ENCODE measurements at places on chromosomes 4 and X. TPM values are rescaled to one million over a fixed set of nuclear protein-coding genes. Genes with fewer than 3 reads are reported as not detected.

CDKL2 gene
- 0.63 TPM for total RNA-seq

CD99 gene
- 299 TPM for total RNA-seq

USP51 gene
- total RNA-seq = 0.43 TPM

ETDB gene
- not detected for total RNA-seq

CHST7 gene
- 36.5 TPM for total RNA-seq

CACNA1F gene
- total RNA-seq = not detected

KLHL13 gene
- total RNA-seq = 0.29 TPM

ZAR1 gene
- total RNA-seq = not detected

AMBN gene
- not detected for total RNA-seq

CXorf58 gene
- total RNA-seq = 0.06 TPM

P2RY4 gene
- 0.06 TPM for total RNA-seq

CFI gene
- total RNA-seq = 0.37 TPM

VSIG4 gene
- not detected for total RNA-seq

ADGRG2 gene
- total RNA-seq = 9.3 TPM

RNF128 gene
- not detected for total RNA-seq

ATP2B3 gene
- total RNA-seq = 0.31 TPM

AVPR2 gene
- not detected for total RNA-seq

SHROOM4 gene
- total RNA-seq = not detected

MAP7D2 gene
- total RNA-seq = 6.6 TPM

CASP6 gene
- total RNA-seq = 17.2 TPM

RGS12 gene
- 8.4 TPM for total RNA-seq

NWD2 gene
- total RNA-seq = 0.01 TPM

SH3TC1 gene
- 19.8 TPM for total RNA-seq

STEEP1 gene
- total RNA-seq = 28.3 TPM

CXCL3 gene
- total RNA-seq = 4.0 TPM

MAGEA2 gene
- 0.07 TPM for total RNA-seq

MAGEA3 gene
- 5.0 TPM for total RNA-seq

GIMD1 gene
- total RNA-seq = not detected

SLC10A6 gene
- not detected for total RNA-seq

RTL3 gene
- total RNA-seq = 0.14 TPM

ADGRG4 gene
- total RNA-seq = not detected

IL2RG gene
- total RNA-seq = not detected

ARHGAP6 gene
- not detected for total RNA-seq

UGT2B11 gene
- 0.16 TPM for total RNA-seq

MAGEC3 gene
- total RNA-seq = not detected

MAGEB16 gene
- total RNA-seq = not detected

GLOD5 gene
- total RNA-seq = not detected

TCEAL7 gene
- total RNA-seq = not detected

GNRHR gene
- not detected for total RNA-seq

F8 gene
- 3.6 TPM for total RNA-seq

CENPVL3 gene
- 0.17 TPM for total RNA-seq

ATP1B4 gene
- not detected for total RNA-seq

HNRNPH2 gene
- total RNA-seq = 54.9 TPM

DDX53 gene
- total RNA-seq = not detected

ADGRL3 gene
- total RNA-seq = 0.05 TPM

SSX2 gene
- total RNA-seq = not detected

GYPA gene
- total RNA-seq = not detected

BST1 gene
- 17.8 TPM for total RNA-seq
